Stimulated activated CD8-positive, alpha-beta memory T cell treated with anti-CD3 and anti-CD28 coated beads, Interleukin-15, amount 100 ng/mL, for 48 hours (primary cell): ENCODE measurements at places on chromosomes 6 and 20.

DNA sequence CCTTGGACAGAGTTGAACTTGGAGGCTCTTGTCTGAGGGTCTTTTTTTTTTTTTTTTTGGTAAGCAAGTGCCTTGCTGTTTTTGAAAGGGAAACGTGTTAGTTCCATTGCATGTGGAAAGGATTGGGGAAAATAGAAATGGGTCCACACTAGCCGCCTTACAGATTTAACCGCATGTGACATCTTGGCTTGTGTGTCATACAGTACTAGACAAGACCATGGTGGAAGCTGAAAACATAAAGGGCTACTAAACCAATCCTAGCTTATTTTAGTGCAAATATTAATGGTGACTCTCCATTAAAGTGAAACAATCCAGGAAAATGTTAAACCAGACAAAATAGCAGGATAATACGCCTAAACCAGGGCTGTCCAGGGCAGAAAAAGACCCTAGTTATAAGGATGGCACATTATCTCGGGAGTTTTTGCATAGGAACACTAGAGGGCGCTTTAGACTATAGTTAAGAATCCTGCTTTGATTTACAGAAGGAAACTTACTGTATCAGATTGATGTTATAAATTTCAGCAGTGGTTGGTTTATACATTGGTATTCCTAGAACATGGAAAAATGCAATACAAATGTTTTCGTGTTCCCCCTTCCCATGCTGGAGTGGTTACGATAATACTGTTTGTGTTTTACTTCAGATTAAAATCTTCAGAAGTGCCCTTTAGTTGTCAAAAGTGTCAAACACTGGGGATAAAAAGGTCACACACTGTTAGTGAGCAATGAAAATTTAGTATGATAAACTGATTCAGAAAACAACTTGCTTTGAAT, 59.8 kb upstream of the DEK start:
- no peak for DNase-seq

DNA sequence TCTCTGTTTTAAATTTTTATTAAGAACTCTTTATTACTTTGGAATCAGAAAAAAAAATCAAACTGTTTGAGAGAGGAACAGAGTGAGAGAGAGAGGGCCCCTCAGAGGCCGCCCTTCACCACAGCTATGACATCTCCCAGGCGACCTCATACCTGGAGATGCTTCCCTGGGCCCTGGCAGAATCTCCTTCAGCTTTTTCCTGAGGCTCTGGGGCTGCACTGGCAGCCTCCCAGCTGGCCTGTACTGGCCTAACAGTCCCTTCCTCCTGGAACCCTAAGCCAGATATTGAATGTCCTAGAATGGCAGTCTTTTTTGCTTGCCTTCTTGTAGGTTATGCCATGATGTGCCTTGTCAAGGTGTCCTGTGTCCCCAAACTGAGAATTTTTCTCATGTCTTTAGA, 13.7 kb downstream of the ABHD12 start:
- DNase-seq = no peak

GRCh38 chr20:32823078-32823477, 3.3 kb downstream of the MAPRE1 start:
- DNase-seq = no peak

GRCh38 chr6:10411971-10412460, 2.9 kb downstream of the TFAP2A start:
- no peak for DNase-seq

DNA sequence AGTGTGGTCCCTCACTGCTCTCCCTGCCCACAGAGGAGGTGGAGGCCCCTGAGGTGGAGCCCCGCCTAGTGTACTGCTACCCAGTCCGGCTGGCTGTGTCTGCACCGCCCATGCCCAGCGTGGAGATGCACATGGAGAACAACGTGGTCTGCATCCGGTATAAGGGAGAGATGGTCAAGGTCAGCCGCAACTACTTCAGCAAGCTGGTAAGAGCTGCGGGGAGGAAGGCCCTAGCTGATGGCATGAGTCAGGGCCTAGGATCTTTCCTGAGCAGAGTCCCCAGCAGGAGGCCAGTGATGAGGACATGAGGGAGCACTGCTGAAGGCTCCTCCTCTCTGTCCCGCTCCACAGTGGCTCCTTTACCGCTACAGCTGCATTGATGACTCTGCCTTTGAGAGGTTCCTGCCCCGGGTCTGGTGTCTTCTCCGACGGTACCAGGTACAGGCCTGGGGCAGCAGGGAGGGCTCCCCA, 11.2 kb downstream of the PCIF1 start:
- DNase-seq = no peak

GRCh38 chr20:52681288-52681687, 290.9 kb upstream of the TSHZ2 start:
- DNase-seq = no peak

- no peak for DNase-seq
These were observed 62.6 kb downstream of the FAM50B start for GRCh38 chr6:3911614-3912336.

- DNase-seq = no peak
These were observed 226.5 kb upstream of the CDYL start for GRCh38 chr6:4549556-4550226.

GRCh38 chr20:46176739-46177378, 58.7 kb downstream of the CD40 start:
- DNase-seq = no peak

- DNase-seq = no peak
These were observed 69.0 kb upstream of the CCN2 start for GRCh38 chr6:132020138-132020581.

DNA sequence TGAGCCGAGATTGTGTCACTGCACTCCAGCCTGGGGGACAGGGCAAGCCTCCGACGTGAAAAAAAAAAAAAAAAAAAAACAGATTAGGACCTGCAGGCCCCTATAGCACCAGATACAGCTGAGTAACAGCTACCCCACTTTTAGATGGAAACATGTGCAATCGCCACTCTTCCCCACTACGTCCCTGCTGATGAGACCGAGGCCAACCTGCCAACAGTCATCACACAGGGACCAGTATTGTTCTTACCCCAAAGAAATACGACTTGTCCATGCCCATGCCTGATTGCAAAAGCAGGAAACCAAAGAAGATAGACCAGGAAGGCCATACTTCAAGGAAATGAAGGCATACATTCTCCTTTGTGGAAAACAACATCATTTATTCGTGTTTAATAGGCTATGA, 45.8 kb downstream of the ZMYND8 start:
- no peak for DNase-seq

GRCh38 chr20:32537657-32538525, 47.2 kb downstream of the NOL4L start:
- DNase-seq = no peak

GRCh38 chr6:167547751-167548150, 222.9 kb downstream of the TTLL2 start:
- DNase-seq = no peak

DNA sequence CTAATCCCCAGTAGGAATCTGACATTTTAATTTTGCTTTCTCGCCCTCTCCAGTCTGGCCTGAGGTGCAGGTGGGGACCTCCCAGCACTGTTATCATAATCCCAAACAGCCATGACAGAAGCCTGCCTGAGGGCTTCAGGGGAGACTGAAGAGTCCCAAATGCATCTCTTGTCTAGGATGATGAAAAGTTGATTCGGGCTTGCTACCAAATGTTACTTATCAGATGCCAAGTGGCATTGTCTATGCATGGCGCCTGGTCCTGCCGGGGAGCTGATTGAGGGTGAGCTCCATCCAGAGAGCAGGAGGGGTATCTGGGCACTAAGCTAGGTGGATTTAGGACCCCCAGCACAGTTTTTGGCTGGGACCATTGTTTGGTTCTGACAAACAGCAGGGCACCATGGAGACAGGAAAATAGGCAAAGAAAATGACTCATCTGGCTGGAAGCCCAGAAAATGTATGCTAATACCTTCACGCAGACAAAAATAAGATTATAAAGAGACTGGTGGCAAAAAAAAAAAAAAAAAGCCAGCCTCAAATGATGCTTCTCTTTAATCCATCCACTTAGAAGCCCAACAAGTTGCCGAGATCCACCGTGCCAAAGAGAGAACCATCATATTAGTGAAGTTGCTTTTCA, 513.7 kb upstream of the SULF2 start:
- no peak for DNase-seq

DNA sequence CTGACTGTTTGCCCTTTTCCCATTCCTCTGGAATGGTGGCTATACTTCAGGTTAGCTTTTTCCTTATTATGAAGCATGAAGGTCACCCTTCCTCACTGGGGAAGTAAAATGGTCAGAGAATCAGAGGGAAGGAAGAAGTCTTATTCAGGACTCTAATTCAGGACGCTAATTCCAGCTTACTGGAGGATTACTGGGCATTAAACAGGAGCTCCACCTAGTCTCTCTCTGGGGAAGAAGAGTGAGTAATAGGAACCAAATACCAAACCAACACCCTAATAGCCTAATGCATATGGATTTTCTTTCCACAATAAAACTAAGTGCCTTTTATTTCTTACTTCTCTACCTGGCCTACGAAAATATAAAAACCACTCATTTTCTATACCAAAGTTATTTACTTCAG, 10.1 kb downstream of the CRISP1 start:
- DNase-seq = no peak

DNA sequence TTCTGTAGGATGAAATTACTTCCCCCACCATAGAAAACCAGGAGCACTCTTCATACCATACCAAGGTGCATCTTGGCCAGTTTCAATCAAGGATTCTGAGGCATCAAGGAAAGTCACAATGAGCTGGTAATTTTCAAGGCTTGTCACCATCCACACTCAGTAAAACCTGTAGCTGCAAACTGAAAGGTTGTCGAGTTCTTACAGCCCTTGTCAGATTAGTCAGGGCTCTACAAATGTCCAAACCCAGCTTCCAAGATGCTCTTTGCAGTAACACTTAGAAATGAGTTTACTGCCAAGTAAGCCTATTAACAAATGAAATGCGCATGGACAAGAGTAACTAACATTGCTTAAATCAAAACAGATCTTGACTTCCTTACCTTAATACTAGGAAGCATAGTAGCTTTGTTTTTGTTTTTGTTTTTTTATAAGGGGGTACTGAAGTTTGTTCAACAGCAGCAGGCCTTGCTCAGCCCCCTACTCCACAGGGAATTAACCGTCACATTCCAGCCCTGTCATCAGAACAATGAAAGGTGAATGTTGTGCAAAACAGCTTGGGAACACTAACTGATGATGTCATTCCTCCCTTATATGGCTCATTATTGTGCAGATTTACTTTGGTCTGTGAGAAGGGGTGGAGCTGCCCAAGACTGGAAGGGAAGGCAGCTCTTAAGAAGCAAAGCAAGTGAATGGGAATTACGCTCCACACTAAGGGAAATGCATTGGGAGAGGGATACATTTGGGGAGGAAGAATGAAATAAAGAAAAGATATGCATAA, 49.9 kb upstream of the TMEM30A start:
- DNase-seq = no peak

DNA sequence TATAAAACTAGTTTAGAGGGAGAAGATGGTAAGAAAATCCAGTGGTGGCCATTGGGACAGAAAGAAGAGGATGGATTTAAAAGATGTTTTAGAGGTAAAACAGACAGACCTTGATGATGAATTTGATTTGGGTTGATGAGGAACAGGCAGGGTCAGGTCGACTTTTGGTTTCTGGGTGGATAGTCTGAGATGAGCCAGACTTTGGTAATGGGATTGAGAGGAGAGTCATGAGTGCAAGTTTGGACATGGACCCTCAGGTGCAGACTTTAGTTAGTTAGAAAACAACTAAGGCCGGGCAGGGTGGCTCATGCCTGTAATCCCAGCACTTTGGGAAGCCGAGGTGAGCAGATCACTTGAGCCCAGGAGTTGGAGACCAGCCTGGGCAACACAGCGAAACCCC, 257.9 kb downstream of the MAFB start:
- no peak for DNase-seq

DNA sequence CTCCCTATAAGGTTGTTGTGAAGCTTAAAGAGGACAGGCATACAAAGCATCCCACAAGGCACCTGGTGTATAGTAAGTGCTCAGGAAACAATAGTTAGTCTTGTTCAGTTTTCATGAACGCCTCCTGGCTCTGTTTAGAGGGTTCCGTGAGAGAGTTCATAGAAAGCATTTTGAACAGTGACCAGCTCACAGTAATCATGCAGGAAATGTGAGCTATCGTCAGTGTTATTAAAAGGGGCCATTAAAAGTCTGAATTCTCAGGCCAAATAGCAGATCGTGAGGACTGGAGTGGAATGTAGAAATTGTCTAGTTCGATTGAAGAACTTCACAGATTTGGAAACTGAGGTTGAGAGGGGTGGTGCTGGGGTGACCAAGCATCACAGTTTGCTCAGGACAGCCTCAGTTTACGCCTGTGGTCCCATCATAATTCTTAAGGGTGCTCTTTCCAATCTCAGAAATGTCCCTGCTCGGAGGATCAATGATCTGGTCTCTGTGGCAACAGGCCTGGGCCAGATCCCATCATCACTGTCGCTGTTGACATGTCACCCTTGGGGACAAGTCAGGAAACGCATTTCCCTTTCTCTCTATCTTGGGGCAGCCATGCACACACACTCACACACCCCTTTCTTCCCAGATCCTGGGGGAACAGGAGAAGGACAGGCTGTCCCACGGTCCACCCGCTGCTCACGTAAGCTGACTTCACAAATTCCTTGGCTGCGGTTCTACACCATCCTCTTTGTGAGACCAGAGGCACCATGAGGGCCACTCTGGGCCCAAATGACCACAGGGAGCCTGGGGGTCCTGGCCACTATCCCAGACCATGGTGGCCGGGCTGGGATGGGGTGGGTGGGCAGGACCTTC, 7.2 kb downstream of the TGM2 start:
- no peak for DNase-seq

GRCh38 chr6:150599199-150600009, at the start of gene PLEKHG1:
PLEKHG1 (plus strand) TSS chr6:150599885; CDS start chr6:150733682, 133,797 bp downstream.
- peak; percentile 38 for DNase-seq

DNA sequence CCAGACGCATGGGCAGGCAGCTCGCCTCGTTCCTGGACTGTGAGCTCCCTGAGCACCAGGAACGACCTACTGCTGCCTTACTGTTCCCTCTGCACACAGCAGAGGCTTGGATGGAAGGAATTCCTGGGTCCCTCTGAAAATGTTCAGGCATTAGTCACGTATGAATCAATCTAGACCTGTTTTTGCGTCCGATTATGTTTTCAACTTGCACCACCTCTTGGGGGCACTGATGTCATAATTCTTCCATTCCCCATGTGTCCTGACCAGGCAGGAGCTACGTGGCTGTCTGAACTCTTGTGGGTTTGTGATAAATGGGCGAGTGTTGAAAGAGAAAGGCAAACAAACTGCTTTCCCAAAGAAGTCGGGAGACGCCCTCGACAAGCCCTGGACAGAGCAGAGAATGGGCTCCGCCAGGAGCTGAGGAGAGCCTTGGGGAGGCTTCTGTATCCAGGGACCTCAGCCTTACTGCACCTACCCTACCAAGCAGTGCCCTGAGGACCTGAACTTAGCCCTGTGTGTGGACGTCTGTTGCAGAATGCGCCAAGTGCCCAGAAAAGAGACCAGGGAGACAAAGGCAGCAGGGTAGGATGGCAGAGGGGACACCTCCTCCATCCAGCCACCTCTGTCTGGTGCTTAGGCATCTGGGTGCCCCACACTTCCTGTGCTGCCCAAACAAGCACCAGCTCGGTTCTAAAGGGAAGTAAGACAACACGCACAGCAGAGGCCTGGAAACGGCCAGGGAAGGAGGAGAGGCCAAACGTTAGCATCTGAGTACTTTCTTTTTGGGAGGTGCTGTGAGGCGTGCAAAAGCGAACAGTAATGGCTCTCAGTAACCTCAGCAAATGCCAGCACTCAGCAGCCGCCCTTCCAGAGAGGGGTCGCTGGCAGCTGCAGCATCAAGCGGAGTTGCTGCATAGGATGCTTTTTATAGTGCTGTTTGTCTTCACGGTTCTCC, 124.2 kb downstream of the LY86 start:
- DNase-seq = no peak

- DNase-seq = no peak
These were observed 256.8 kb downstream of the QKI start for GRCh38 chr6:163671355-163671754.
